ENCODE measurements at places on chromosomes 7 and 10.

- no peak for DNase-seq
These were observed 28.4 kb upstream of the AKR1D1 start for GRCh38 chr7:138047907-138048306.

- DNase-seq: no peak
These were observed 28.5 kb downstream of the GSDME start for GRCh38 chr7:24728503-24729364.

DNA sequence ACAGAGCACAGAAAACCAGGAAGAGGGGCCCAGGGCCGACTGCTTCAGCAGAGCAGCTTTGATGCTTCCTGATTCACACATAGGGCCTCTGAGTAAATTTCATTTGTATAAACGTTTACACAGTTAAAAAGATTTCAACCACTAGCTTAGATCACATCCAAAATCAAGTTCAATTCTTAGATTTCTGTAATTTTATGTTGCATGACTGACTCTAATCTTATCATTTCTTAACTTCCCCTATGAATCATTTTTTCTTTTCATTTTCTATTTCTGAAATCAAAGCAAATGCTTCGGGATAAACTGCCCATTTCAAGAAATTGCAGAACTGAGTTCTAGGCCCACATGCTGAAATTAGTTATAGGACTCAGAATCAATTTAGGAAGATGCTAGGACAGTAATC, 224.7 kb downstream of the INHBA start:
- no peak for DNase-seq

GRCh38 chr10:109426987-109427386, 496.3 kb downstream of the XPNPEP1 start:
- no peak for DNase-seq

- DNase-seq: no peak
These were observed 46.0 kb upstream of the TRIM8 start for GRCh38 chr10:102598243-102598642.

DNA sequence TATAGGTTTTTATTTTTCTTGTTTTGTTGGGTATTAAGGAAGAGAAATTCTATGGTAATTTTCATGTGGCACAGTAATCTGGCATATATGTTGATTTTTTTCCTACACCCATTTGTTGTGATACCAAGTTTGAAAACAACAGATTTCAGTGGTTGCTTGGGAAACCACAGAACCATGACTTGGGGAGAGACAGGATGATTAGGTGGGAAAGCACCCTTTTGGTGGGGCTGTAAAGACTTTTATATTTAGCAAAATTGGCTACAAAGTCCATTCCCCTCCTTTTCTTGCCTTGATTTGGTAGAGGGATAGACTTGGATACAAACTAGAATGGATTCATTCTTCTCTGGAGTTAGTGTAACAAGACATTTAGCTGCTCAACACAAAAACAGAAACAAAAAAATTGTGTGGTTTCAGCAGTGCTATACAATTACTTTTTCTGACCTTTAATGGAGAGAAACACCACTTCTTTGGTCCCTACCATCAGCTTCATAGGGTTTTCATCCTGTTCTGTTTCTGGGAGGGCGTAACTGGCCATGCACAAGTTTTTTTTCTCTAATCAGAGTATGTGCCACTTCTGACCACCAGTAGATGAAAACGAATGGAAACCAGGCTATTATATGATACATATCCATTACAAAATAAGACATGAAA, 52.7 kb downstream of the FIGNL1 start:
- no peak for DNase-seq

GRCh38 chr10:119029613-119030420, at the start of gene NANOS1:
Gene NANOS1 (plus strand): TSS chr10:119029714. CDS start chr10:119029802, 88 bp downstream.
- no peak for DNase-seq

DNA sequence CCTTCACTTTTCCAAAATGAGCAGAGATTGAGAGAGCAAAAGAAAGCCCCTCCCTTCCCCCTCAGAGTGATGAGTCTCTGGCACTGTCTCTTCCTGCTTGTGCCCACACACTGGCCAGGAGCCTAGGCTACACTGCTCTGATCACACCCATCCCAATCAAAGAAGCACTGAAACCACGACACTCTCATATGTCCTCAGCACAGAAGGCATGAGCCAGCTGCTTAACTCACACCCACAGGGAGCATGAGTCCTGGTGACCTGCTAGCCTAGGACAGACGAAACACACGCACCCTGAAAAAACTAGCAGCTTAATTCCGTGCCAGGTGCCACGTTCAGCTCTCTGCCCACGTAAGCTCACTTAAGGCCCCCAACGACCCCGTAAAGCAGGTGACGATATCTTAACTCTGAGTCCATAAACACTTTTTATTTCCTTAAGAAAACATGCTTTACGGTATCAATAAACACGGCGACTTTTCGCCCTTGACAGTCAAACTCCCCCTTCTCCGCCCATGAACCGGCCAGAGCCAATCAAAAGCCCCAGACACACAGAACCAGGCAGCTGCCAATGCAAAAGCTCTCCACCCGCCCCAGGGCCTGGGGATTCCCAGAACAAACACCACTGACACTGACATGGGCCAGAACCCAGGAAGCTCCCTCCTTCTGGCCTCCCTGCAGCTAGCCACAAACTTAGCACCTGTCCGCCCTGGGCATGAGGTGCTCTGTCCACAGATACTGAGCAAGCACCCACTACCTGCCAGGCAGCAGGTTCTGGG, 69.0 kb downstream of the TNRC18 start:
- no peak for DNase-seq

- no peak for DNase-seq
These were observed 599.6 kb upstream of the POT1 start for GRCh38 chr7:125529249-125529648.

GRCh38 chr10:48821692-48822091, 117.9 kb downstream of the LRRC18 start:
- no peak for DNase-seq

GRCh38 chr7:121000081-121000983, 11.8 kb downstream of the CPED1 start:
- DNase-seq: no peak

DNA sequence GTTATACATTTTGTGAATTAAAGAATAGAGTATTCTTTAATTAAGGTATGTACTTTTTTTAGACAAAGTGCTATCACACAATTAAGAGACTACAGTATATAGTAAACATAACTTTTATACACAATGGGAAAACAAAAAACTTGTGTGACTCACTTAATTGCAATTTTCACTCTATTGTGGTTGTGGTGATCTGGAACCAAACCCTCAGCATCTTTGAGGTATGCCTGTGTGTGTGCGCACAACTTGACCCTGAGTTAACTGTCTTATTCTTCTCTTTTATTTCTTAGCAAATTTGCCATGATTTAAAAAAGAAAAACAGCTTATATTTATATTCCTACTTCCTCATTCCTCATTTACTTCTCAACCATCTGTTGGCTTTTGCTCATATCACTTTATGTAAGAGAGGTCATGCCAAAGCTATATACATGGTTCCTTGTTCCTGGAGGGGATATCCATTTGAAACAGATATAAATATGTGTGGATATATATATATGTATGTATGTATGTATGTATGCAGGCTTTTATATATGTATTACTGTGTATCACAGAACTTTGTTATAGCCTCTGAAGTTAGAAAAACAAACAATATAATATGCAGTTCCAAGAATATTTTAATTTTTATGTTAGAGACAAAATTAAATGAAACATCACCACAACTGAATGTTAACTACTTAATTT, 259.5 kb upstream of the HGF start:
- no peak for DNase-seq

DNA sequence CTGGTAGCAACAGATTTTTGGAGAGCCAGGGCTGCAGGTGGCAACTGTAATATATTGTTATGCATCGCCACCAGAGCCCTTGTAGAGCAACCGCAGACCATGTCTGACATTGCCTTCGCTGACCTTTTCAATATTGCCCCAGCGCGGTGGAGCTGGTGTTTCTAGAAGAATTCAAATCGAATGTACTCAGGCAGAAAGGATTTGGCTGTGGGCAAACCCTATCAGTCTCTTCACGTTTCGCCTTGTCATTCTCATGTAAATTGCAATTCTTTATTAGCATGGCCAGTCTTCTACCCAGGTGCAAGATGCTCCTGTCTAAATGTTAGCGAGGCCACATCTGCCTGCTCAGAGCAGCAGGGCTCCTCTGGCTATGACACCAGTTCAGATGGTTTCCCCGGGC, 490.2 kb upstream of the AUTS2 start:
- DNase-seq: no peak

- no peak for DNase-seq
These were observed 22.0 kb downstream of the NXPH1 start for GRCh38 chr7:8455426-8455825.

DNA sequence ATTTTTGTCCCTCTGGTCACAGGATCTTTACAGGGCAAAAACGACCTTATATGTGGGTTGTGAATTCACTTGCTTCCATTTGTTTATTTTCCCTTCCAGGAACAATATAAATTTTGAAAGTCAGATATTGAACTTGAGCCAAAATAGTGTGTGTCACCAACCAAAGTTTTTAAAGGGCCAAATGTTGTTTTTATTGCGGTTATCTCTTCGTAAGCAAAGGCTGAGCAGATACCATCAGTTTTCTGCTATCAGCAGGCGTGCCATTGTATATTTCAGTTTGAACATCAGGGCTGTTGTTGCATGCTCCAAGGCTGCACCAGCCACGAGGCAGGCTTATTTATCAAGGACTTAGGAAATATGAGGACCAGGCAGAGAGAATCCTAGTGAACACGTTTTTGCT, 160.3 kb downstream of the PAXIP1 start:
- no peak for DNase-seq

DNA sequence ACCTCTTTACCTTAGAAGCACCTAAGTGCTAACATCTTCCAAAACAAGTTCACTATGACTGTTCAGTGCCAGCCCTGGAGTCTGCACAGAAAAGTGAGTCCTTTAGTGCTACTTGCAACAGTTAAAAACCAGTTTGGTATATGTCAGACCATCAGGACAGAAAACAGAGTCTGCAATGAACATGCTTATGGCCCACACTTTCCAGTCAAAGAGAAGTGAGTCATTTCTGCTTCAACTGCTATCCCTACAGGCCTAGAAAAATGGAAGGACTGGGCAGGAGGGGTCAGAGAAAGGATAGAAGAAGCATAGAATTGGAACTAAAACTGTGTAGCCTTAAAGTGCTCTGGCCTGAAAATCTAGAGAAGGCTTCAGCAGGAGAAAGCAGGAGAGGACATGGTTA, 108.0 kb downstream of the PDE1C start:
- no peak for DNase-seq

- DNase-seq: no peak
These were observed 51.3 kb upstream of the SEPTIN7 start for GRCh38 chr7:35749556-35749955.

DNA sequence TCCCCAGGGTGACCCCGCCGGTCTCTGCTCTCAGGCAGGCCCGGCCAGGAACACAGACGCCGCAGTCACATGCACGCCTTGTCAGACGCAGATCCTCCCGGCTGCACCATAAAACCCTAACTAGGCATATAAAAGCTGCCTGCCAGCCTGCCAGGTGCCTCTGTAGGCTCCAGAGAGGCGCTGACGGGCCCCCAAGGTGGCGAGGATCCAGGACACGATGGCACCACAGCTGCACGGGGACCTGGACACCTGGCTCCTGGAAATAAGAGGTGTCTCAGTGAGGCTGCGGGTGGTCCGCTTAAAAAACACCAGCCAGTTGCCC, 21.9 kb upstream of the GDF10 start:
- DNase-seq: no peak

DNA sequence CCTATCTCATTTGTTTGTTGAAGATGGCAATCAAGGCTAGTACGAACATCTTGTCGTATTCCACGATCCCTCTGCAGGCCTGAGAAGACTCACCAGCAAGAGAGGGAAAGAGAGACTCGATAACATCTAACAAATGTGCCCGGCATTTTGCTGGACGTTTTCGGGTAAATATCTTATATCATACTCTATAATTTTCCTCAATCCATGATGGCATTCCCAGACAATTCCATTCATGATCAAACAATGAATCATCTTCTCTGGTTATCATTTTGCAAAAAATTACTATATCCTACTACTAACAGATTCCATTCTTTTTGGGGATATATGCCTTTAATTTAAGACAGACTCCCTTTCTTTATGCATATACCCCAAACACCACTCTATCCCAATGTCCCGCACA, 118.1 kb downstream of the TYW1B start:
- DNase-seq: no peak

GRCh38 chr7:149871576-149871975, 2.2 kb upstream of the ATP6V0E2 start:
- DNase-seq: no peak

DNA sequence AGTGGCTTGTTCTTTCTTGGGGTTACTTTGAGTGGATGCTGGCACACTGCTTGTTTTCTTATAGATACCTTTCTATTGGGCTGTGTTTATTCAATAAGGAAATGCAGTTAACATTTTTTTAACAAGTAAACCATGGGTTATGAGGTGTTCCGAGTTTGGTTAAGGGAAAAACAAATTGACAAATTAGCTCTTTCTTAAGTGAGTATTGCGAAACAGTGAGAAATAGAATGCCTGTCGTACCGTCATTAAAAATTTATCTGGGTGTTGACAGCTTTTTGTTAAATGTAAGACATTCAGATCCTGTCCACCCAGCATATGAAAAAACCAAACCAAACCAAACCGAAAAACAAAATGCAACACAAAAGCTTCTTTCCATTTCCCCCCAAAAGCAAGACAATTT, 6.2 kb downstream of the CUX1 start:
- DNase-seq: no peak

- DNase-seq: no peak
These were observed 537 bp downstream of the FOXK1 start for GRCh38 chr7:4682621-4683042.

GRCh38 chr7:73727952-73728351, 8.5 kb upstream of the STX1A start:
- DNase-seq: no peak

DNA sequence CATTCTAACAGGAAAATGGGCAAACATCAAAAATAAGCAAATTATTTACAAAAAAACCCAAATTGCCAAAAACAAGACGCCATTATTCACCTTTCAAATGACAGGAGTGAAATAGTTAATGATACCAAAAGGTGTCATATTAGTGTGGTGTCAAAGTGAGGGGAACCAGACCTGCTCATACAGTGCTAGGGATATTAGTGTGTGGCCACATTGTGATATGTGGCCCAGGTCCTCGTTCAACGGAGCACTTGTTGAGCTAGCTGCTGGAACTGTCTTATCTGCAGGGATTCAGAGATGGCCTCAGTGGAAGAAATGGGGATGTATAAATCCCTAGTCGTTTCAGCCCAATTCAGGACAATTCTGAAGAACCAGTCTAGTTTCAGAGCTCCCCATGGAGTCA, 41.2 kb downstream of the GPR85 start:
- DNase-seq: no peak

- no peak for DNase-seq
These were observed 5.2 kb upstream of the PRDX3 start for GRCh38 chr10:119183664-119184412.

- no peak for DNase-seq
These were observed 238.3 kb downstream of the AGMO start for GRCh38 chr7:15323550-15323949.

GRCh38 chr10:13120786-13121499, 21.0 kb downstream of the OPTN start:
- DNase-seq: no peak

GRCh38 chr10:42975005-42975493, 101.8 kb upstream of the RET start:
- no peak for DNase-seq
